ENCODE measurements at places on chromosomes 5 and 9. TPM values are rescaled to one million over a fixed set of nuclear protein-coding genes. Genes with fewer than 3 reads are reported as not detected.

GRCh38 chr5:1156754-1157460 is 44.5 kb upstream of the SLC6A19 start:
- no peak for DNase-seq

DNA sequence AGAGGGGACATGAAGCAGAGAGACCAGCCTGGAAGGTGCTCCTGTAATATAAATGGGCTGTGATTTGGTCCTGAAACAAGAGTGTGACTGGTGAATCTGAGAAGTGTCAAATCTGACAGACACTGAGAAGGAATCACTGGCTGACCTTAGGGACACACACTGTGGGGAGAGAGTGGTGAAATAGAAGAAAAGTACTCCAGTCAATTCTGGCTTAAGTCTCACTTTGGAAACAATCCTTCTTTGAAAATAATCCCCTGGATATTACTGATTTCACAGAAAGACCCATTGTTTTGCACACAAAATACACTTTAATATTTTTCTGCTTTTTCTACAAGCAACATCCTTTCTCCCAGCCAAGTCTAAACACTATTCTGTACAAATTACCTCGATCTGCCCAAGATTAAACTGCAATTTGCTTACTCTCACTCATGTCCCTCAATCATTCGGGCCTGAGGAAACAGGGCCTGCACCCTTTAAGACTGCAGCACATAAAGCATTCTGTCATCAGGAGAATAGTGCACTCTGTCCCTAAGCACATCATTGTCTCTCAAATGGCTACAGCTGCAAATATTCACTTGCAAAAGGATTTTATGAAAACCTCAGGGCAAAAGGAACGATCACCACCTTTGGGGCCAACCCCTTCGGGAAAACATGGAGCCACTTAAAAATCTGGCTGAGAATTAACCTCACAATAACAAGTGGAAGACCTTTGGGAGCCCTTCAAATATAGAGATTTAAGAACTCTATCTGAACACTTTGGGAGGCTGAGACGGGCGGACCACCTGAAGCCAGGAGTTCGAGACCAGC is 68.6 kb downstream of the MAPKAP1 start:
- no peak for DNase-seq

The COL23A1 gene
- total RNA-seq = not detected

The CYLC2 gene
- not detected for total RNA-seq

DNA sequence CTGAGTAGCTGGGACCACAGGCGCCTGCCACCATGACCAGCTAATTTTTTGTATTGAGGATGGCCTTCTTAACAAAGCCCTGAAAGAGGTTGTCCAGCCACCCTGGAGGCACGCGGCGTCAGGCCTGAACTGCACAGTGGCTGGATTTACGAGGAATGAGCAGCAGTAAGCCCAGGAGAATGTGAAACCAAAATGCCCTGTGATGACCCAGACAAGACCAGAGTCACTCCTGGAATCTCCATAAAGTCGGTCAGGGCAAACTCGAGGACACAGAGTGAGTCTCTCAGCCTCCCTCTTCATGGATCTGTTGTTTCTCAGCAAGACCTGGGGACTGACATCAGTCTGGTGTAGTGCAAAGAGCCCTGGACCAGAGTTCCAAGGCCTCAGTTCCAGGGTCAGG is 53.2 kb upstream of the C5orf58 start:
- DNase-seq = no peak

GRCh38 chr5:102547141-102548035 is 48.6 kb upstream of the SLCO6A1 start:
- no peak for DNase-seq

DNA sequence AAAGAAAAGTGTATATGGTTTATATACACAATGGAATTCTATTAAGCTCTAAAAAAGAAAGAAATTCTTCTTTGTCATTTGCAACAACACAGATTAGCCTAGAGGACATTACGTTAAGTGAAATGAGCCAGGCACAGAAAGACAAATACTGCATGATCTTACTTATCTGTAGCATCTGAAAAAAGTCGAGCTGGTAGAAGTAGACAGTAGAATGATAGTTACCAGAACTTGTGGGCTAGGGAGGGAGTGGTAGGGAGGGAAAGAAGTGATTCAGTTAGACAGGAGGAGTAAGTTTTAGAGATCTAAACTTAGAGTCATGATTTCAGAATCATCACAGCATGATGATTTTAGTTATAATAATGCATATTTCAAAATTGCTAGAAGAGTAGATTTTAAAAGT is 184.6 kb downstream of the TLE4 start:
- DNase-seq = no peak

The CKMT2 gene
- 0.78 TPM for total RNA-seq

The CNTFR gene
- not detected for total RNA-seq

DNA sequence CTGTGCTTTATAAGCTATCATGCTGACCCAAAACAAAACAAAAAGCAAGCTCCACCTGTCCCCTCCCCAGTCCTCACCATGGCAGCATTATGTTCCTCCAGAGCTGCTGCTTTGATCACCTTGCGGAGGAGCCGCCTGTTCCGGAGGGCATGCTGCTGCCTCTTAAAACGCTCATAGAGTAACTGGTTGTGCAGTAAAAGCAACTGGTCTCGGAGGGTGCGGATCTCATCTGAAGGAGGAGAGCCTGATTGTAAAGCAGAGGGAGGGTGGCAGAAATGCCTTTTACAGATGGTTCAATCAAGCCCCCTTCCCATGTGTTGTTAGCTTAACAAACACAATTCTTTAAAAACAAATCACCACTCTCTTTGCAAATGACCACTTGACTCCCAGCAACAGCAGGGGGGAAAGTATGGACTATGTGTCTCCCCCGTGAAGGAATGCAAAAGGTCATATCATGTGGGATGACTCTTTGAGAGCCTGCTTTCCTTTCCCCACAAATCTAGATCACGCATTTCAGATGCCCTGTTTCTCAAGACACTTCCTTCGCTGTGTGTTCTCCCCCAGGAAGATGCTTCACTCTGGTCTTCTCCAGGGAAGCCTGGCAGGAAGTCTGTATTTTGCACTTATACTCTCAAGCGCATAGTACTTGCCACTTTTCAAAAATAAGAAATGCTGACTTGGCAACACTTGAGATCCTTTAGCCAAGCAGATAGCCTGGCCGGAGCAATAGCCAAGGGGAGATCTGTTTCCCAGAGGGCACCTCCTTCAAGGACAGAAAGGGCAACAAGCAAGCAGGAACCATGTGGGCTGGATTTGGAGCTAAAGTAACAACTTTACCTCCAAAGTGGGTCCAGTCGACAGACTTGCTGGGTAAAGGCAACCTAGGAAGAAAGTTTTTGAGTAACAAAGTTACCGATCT is 25.1 kb downstream of the SPACA9 start:
- no peak for DNase-seq

GRCh38 chr9:22863736-22864135 is 417.1 kb downstream of the DMRTA1 start:
- DNase-seq = no peak

The IL12B gene
- not detected for total RNA-seq

The PCDHB9 gene
- not detected for total RNA-seq

DNA sequence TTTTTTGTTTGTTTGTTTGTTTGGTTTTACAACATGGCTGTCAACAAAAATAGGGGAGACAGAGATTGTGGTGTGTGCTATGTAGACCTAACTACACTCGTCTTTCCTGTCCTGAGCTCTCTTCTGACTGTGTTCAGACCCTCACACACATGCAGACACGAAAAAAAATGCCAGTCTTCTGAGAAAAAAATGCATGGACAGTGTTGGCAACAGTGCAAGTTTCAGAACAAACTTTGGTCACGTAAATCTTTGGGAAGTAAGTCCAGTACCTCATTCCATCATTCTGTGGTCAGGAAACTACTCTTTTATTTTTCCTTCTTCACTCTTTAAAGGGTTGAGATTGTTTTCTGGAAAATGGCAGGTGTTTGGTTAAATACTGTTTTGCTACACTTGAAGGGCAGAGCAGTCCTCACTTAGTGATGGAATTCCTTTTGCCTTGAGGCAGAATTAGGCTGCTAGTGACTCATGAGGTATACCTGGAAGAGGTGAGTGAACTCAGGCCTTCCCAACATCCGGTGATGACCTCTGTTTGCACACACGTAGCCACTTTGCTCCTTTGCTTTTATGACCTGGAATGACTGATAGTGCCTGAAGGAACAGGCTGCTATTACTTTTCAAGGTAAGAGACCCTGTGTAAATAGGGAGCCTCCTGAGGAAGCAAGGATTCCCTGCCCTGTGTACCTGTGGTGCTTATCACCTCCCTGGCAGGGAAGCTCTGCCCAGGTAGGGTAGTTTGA is 81.6 kb upstream of the TNFAIP8 start:
- DNase-seq = no peak

DNA sequence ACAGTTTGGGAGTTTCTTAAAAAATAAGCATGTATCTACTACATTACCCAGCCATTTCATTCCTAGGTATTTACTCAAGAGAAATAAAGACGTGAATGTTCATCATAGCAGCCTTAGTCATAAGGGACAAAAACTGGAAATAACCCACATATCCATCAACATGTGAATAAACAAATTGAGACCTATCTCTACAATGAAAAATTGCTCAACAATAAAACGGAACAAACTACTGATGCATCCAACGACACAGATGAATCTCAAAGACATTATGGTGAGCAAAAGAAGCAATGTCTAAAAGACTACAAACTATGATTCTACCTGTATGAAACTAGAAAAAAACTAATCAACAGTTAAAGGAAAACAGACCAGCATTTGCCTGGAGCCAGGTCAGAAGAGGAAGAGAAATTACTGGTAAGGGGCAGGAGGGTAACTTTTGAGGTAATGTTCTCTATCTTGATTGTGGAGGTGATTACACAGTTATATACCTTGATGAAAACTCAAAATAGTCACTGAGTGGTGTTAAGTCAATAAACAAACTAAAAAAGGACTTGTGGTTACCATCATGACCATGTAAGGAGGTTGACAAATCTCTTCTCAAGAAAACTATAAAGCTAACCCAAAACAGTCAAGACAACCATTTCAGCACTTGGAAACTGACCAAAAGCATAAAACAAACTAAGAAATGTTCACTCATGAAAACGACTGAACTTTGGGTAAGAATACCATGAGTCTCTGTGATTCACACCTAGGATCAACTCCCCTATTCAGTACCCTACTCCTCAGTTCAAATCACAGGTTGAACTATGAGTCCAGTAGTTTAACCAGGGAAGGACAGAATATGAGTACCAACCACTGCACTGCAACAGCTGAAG is 10.4 kb downstream of the UIMC1 start:
- DNase-seq = no peak
